Naive thymus-derived CD8-positive, alpha-beta T cell (primary cell): ENCODE measurements at places on chromosomes 16 and 17.
A peak's percentile ranks its signal among the peaks of the same experiment; 100 is the strongest.

DNA sequence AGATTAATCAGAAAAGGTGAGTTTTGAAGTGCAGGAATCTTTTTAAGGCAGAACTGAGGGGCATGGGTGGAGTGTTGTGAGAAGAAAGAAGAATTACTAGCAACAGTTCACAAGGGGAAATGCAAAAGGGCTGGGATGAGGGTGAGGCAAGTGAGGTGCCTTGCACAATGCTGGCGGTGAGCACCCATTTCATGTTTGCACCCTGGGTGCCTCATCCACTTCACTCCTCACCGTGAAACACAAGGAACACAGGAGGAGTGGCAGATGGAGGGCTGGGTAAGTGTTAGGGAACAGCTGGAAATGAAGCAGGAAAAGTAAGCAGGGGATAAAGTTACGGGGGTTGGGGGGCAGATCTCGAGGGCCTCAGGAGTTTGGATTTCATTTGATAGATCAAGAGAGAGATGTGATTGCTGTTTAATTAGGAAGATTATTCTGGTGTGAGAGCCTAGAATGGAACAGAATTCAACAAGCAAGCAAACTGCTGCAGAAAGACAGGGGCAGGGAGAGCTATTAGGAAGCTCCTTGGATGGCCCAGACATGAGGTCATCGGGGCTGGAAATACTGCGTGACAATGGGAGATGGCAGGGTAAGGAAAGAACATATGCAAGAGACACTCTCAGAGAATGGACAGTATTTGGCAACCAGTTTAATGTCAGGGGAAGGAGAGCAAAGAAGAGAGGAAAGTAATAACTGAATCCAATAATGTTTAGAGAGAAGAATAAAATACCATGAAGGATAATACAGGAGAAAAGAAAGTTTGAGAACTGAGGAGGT lies 8.3 kb upstream of the HEATR6 start:
- DNase-seq = no peak

DNA sequence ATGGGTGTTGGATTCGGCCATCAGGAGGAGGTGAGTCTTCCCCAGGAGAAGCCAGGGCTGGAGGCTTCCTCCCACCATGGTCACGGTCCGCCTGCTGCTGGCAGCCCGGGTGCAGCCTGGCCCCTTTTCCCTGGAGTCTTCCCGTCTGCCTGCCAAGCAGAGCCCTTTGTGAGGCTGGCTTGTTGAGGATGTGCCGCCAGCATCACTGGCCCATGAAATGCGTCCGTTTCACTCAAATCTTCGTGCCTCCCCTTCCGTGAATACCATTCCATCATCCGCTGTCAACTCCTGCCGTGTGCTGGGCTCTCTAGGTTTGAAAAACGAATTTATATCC lies 9.6 kb downstream of the VPS4A start:
- DNase-seq = no peak

- no peak for DNase-seq
Measured at GRCh38 chr16:10103118-10103517, 79.1 kb downstream of the GRIN2A start.

GRCh38 chr16:88844419-88845036 lies 12.2 kb downstream of the GALNS start:
- no peak for DNase-seq

- DNase-seq = peak; percentile 67
Measured at GRCh38 chr17:27602721-27603420, 28.1 kb upstream of the LGALS9 start.

DNA sequence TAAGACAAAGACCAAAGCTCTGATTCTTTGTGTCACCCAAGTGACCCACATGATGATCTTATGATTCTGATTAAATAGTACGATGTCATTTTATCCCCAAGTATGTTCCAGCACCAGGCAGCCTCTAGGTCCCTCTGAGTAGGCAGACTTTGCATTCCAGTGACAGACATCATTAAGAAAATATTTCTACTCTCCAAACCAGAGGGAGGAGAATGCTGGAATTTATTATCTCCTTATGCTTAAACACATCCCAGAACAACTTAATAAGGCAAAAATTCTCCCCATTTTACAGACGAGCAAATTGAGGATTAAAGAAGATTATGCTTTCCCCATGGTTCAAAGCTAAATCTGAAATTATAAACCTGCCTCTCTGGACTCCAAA lies 192.8 kb upstream of the CDH11 start:
- DNase-seq = no peak

DNA sequence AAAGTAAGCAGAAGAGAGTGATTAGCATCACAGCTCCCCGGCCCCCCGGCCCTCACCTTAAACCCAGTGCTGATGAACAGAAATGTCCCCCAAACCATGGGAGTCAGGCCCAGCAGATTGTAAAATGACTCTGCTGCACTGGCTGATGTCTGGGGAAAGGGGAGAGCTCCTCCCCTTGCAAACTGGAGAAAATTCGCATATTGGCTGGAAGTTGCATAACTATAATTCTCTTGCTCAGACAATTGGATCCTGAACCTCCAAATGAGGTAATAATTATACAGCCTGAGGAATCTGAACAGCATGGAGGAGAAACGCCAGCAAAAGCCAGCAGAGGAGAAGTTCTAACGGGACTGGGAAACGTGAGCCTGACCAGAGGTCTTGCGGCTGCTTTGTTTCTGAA lies 109.7 kb downstream of the C16orf95 start:
- DNase-seq = no peak

DNA sequence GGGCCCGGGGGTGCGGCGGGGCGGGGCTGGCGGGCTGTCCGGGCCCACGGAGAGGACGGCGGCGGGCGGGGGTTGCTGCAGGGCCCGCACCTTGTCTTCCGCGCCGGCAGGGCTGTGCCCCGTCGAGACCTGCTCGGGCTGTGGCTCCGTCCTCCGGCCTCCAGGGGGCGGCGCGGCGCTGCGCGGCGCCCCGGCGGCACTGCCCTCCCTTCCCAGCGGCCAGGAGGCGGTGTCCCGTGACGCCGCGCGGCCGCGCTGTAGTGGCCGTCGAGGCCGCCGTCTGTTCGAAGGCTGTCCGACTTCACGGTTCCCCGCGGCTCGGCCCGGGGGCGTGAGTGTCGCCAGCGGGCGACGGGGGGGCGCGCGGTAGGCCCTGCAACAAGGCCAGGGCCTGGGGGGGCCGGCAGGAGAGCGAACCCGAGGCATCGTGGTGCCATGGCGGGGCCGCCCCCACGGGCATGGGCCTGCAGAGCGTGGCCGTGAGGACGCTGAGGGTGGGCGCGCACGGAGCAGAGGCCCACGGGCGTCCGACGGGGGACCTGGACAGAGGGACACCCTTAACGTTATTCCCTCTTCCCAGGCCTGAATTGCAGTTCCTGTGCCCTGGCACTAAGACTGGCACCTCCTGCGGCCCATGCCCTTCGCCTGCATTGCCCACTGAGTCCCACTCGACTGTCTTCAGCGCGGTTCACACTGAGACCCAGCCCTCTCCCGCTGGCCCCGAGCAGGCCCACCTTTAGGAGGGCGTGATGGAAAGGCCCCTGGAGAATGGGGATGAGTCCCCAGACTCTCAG lies at the start of gene PLEKHG4:
Gene PLEKHG4, plus strand, starts transcription at position 237 of the 794 bp plus-strand sequence. Its CDS starts 513 bp downstream, at position 750.
- peak; percentile 79 for DNase-seq

- no peak for DNase-seq
Measured at GRCh38 chr17:76142585-76143041, 1.6 kb upstream of the FOXJ1 start.

GRCh38 chr17:46911311-46911710 lies 11.6 kb upstream of the GOSR2 start:
- no peak for DNase-seq

DNA sequence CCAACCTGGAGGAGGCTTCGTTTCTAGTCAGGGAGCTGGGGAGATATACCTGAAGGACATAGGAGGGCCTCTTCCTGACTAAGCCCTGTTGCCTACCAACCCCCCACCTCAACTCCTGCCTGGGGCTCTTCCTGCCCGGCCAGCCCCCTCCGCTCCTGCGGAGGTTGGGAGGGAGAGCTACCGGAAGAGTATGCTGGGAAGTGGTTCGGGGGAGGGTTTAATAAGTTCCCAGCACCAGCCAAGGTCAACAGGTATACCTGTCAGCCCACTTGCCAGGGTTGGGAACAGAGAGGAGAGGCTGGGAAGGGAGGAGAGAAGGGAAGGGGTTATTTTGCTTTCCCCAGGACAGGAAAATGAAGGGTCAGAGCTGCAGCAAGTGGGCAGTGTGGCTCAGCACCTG lies 4.7 kb downstream of the PPP1R1B start:
- DNase-seq = no peak

GRCh38 chr17:32693194-32693897 lies 183.6 kb downstream of the MYO1D start:
- no peak for DNase-seq

DNA sequence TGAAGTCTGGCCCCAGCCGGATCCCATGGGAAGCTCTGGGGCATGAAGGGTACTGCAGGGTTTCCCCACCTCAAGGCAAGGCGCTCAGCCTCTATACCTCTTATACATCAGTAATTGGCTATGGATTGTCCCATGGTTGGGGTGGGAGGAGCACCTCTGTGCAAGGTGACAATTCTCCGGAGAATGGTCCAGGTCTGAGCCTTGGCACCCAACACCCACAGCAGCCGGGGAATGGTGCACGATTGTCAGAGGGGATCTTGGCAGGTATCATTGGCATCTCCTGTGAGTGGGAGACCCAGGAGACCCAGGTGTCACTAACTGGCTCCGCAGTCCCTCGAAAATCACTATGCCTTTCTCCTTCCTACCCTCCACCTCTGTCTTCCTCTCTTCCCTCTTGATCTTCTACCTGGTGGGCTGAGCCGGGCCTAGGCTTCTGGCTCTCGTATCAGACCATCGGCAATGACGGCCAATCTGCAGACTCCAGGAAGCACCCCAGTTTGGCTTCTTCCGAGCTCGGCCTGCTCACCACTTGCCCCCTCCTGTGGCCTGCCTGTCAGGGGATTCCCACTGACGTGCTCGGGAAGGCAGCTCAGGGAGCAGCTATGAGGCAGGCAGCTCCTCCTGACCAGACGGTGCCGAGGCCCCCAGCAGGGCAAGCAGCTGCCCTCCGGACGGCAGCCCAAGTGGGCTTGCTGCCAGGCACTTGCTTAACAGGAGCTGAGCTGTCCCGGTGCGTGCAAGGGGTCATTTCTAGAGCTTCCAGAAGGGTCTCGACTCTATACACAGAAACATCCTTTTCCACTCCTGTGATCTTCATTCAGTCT lies 10.0 kb upstream of the CALB2 start:
- DNase-seq = no peak
